Thoracic aorta (tissue), 2 donors: ENCODE measurements at places on chromosomes 3 and 15.

- DNase-seq: no peak
Measured at GRCh38 chr3:100865442-100865841, 127.8 kb downstream of the ABI3BP start.

DNA sequence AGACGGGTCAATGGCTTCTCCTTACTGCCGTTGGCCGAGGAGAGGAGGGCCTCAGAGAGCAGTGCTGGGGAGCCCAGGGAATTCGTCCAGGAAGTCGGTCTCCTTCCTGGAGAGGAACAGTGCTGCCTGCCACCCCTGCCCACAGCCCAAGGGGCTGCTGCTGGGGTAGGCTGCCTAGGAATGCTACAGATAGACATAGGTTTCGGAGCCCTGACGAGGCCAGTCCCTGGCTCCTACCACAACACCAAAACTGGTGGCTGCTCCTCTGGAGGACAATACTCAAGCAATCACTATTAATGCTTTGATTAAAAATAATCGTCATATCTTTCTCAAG, 30.5 kb downstream of the ANP32A start:
- no peak for DNase-seq

GRCh38 chr3:76310089-76310488, 524.7 kb upstream of the ZNF717 start:
- no peak for DNase-seq

DNA sequence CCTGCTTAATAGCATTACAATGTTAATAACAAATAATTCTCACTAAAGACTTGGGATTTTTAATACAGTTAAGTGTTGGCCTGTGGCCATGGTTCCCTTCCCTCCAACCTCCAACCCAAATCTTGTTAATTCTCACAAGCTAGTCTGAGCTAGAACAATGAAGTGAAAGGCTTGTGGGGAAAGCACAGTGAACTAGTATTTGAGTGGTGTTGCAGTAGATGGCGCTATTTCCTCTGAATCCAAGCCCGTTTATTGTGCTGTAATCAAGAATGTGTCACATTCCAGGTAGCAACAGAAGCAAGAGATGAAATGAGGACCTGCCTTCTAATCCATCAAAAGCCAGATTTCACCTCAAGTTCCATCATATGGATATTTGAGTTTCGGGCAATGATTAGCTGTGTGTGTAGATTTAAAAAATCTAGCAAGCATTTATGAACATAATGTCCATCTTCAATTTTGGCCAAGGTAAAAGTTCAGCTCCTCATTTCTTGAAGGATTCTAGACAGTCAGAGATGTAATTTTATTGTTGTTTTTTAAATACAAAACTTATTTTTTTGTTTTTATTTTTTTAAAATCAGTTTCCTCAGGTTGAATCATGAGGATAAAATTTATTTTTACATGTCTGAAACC, 160.7 kb downstream of the SQOR start:
- no peak for DNase-seq

GRCh38 chr3:6039971-6040370, 820.9 kb upstream of the GRM7 start:
- no peak for DNase-seq

- no peak for DNase-seq
Measured at GRCh38 chr3:99344216-99344615, 294.2 kb upstream of the COL8A1 start.

GRCh38 chr15:60672400-60672799, 193.5 kb upstream of the ICE2 start:
- DNase-seq: no peak

DNA sequence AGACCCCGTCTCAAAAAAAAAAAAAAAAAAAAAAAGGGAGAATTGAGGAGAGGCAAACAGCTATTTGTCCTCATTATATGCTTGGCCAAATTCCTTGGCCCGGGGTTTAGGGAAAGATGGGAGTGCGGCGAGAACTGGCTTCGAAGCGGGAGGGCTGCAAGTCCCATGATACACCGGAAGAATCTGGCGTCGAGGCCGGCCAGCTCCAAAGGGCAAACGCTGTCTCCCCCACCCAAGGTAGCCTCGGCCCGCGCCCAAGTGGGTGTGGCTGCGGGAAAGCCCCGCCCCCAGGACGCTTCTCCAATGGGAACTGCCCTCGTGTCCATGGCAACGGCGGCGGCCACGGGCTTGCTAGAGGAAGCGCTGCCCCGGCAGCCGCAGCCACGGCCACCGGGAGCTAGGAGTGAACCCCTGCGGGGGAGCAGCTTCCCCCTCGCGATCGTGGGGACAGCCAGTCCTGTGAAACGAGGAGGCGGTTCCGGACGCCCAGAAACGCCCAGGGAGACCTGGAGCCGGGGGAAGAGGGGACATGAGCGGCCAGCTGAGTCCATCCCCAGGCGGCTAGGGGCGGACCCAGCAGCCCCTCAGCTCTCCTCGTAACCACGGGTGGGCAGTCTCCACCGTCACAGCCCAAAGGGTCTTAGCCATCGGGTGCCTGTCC, at the start of gene TTLL13:
Gene TTLL13 (plus strand): TSS at position 354 of the 661 bp plus-strand sequence. CDS start 1,075 bp downstream, outside the sequence.
- DNase-seq: peak; percentile 91

DNA sequence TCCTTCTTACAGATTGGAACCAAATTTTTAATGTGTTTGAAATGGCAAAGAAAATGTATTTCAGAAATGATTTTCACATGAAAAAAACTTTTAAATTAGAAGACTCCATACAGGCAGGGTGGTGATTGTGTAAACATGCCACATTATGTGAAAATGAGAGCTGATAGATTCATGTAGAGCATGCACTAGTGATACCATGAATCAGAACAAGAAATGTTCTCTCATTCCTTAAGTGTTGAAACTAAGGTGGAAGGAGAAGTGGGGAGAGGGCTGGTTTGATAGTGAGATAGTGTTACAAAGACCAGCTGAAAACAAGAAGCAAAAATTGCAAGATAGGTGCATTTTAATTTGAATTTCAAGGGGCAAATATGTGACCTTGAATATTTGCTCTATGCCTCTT, 100.3 kb downstream of the CCNL1 start:
- DNase-seq: no peak

- DNase-seq: no peak
Measured at GRCh38 chr3:159818399-159818798, 170.2 kb upstream of the IL12A start.

DNA sequence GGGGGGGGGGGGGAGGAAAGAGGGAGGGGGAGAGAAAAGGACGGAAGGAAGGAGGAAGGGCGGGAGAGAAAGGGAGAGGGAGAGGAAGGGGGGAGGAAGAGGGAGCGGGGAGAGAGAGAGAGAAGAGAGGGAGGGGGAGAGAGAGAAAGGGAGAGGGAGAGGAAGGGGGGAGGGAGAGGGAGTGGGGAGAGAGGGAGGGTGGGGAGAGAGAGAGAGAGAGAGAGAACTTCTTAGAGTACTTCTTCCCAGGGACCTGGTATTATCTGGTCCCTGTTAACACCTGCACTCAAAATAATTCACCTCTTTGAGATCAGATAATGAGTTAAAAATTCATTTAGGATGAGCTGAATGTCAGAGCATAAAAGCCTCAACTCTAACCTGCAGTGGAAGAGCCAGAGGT, 1.1 kb downstream of the SEC13 start:
- no peak for DNase-seq

GRCh38 chr3:70507486-70507885, 195.0 kb upstream of the MDFIC2 start:
- no peak for DNase-seq
